NCI-H1436 treated with DMSO at 0.1 percent for 48 hours (cell line): ENCODE measurements at places on chromosomes 13 and 19.

DNA sequence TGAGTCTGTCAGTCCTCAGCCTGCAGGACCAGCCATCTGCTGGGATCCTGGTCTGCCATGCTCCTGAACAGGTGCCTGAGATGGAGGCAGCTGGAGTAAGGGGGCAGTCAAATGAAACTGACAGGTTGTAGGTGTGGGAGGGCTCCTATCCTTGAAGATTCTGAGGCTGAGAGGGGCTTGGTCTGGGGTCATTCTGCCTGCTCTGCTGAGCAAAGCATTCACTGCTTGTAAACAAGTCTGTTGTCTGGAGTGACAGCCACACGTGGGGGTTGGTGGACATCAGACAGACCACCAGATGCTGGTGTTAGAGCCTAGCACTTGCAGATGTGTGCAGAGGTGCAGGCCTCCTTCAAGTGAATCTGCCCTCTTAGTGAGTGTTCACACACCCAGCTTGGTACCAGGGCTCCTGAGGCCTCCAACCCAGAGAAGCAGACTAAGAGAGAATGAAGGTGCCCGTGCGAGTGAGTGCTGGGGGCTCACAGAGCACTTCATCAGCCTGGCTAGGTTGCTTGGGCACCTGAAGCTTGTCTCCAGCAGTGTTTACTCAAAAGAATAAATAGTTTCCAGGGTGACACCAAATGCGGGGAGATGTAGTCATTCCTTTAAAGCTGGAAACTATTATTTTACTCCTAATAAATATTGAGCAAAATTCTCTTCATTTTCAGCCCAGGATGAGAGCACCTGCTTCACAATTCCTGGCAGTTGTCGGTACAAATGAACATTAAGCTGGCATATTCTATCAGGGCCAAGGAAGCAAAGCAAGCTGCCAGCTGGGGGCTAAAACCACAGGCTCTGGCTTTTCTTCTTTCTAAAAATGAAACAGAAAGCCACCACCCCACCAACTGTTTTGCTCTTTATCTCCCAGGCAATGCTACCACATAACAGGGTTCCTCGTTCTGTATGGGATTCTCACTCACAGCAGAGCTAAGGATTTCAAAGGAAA, 82.3 kb downstream of the RNASEH2B start:
- no peak for DNase-seq

GRCh38 chr13:67296511-67296910, 66.4 kb upstream of the PCDH9 start:
- DNase-seq: no peak

GRCh38 chr13:48631441-48631840, 22.3 kb upstream of the CYSLTR2 start:
- DNase-seq: no peak

DNA sequence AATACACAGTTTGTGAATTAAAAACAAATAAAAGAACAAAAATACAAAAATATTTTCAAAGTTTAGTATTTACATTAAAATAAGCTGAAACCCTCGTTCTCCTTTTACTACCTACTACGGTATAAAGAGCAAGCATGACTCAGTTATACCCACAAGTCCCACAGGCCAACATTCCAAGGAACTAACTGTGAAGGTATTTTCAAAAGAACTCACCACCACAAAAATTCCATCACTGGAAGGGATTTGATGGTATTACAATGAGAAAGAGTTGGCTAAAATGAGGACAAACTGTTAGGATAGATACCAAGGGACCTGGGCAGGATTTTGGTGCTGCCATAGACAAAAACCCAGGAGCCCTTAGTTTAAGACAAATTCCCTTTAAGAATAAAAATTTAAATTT, 122.7 kb downstream of the TBC1D4 start:
- no peak for DNase-seq

GRCh38 chr13:48585456-48585840, 52.6 kb upstream of the RCBTB2 start:
- DNase-seq: no peak

- no peak for DNase-seq
Measured at GRCh38 chr13:46871557-46871956, 25.3 kb downstream of the HTR2A start.

DNA sequence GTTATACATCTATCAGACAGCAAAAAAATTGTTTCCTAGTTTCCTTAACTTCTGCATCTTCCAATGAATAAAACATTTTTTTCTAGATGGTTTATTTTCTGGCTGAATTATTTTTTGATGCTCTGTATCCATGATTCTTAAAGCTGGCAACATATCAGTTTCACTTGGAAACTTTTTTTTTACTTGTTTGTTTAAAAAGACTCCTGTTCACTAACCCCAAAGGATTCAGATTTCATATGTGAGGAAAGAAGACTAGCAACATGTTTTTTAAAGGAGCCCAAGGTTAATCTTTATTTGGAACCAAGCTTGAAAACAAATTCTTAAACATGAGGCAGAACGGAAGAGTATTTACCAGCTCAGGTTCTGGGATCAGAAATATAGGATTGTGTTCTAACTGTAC, 632.3 kb downstream of the SLITRK6 start:
- no peak for DNase-seq

DNA sequence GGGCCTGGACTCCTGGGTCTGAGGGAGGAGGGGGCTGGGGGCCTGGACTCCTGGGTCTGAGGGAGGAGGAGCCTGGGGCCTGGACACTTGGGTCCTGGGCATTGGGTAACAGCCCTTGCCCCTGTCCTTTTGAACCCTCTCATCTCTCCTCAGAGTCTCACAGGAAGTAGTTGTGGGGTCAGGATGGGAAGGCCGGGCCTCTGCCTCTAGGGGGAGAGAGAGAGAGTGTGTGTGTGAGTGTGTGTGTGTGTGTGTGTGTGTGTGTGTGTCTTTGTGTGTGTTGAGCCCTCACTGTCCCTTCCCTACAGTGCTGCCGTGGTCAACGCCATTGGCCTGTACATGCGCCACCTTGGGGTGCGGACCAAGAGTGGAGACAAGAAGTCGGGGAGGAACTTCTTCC, 10.9 kb downstream of the ARHGEF1 start:
- DNase-seq: no peak

- no peak for DNase-seq
Measured at GRCh38 chr19:47680858-47681332, 32.3 kb upstream of the EHD2 start.

DNA sequence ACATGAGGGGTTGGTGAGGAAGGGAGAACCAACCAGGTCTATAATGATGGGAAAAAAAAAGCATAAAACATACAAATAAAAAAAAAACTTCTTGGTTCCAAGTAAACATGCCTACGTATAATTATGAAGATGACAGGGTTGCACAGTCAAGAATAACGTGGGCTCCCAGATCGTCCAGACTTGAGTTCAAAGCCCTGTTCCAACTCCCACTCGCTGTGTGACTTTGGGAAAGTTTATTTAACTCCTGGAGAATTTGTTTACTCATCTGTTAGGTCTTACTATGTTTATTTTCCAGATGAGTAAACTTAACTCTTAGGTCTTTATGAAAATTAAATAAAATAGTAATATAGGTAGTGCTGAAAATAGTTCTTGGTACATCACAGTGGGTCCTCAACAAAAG, 13.8 kb downstream of the STARD13 start:
- DNase-seq: no peak

- no peak for DNase-seq
Measured at GRCh38 chr19:24055548-24055947, 31.4 kb upstream of the ZNF254 start.

DNA sequence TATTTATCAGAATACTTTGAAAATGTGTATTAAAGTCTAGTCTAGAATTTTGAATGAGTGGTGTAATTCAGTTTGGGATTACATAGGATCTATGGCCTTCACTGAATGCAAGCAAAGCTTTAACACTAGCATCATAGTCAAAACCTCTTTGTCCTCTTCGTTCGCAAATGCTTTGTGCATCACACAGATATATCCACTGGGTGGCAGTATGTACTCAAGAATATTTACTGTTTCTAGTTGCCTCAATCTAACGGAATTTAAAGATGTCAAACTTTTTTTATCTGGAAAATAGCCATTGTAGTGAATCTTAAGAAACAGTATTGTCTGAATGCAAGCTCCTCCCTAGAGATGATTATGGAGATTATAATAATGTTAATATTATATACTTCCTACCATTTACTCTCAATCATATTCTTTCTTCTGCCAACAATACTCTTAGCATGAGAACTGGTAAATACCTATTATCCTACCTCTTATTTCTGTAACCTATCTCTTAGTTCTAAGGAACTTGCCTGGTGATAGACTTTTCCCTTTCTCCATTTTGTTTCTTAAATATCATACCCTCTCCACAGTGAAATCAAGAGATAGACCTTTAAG, 25.8 kb downstream of the LACC1 start:
- DNase-seq: no peak

DNA sequence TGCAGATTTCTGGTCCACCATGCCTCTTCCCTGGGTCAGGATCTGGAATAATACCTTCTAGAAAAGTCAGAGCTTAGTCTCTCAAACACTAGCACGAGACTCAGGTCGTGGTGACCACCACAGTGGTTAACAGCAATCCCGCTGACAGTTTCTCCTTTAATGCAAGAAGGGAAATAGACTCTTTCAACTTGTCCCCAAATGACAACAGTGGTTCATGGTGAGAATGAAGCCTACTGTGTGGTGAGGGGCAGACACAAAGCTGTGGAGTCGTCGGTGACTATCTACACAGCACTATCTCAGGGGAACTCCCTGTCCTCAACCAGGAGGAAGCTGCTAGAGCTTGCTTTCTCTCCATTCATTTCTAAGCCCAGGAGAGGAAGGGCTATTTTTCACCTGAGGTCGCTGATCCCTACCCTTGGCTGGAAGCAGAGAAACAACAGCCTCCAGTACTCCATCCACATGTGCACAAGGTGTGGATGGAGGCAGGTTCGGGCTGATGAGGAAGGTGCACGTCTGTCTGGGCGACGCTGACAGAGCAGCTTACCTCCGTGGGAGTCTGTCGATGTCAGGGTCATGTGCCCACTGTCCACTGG, 72.4 kb downstream of the STK24 start:
- DNase-seq: no peak

- DNase-seq: no peak
Measured at GRCh38 chr19:50332244-50333038, 3.3 kb upstream of the KCNC3 start.

DNA sequence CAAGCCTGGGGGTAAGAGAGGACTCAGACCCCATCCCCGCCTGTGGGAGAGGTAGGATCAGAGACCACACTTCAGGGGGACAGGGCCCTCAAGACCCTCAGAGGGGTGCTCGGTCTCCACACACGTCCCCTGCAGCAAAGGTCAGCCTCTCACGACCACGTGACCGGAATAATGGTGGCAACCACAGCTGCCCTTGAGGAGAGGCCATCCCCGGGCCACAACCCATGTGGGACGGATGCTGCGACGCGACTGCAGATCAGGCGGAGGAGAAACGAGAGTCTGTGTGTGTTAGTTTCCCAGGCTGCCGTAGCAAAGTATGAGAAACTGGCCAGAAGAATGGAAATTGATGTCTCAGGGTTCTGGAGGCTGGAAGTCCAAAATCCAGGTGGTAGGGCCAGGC, 8.9 kb downstream of the MED25 start:
- no peak for DNase-seq

- DNase-seq: no peak
Measured at GRCh38 chr13:110275931-110276552, 30.9 kb downstream of the COL4A1 start.

- no peak for DNase-seq
Measured at GRCh38 chr19:57587529-57587928, 3.6 kb downstream of the ZIK1 start.

GRCh38 chr13:88303605-88304004, 632.4 kb downstream of the SLITRK5 start:
- no peak for DNase-seq

DNA sequence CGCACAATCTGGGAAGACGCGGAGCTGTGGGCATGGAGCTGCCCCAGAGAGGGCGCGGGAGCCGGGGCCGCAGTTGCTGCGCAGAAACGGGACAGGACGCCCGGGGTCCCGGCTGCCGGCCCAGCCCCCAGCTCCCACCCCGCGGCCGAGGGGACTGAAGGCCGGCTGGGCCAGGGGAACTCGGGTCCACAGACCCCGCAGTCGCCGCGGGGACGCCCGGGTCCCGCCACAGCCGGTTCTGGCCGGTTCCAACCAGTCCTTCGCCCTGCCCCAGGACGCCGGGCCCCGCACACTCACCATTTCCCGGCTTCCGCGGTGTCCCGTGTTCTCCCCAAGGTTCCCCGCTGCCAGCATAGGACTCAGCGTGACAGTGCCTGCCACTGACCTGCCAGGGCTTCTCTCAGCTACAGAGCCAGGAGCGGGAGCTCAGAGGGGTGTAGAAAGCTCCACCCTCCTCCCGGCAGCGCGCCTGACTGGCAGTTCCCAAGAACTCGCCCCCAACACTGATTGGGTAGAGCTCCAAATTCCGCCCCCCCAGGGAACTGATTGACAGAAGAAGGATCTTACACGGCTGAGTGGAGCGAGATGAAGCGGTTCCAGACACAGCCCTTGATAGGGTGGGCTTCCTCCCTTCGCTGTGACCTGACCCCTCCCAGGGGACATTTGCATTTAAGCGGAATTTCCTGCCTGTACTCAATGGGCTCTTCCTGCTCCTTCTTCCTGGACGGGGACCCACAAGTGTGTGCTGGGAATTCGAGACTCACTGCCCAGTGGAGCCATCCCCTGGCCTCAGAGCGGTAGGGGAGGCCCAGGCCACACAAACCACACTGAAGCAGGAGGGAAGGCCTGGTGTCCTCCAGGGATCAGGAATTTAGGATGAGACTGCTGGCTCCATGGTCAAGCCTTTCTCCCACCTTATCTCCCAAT, at the start of gene ZNF442:
TSS of gene ZNF442 (minus strand) at position 448 of the 927 bp plus-strand sequence. CDS start 2,052 bp downstream, outside the sequence.
- no peak for DNase-seq

DNA sequence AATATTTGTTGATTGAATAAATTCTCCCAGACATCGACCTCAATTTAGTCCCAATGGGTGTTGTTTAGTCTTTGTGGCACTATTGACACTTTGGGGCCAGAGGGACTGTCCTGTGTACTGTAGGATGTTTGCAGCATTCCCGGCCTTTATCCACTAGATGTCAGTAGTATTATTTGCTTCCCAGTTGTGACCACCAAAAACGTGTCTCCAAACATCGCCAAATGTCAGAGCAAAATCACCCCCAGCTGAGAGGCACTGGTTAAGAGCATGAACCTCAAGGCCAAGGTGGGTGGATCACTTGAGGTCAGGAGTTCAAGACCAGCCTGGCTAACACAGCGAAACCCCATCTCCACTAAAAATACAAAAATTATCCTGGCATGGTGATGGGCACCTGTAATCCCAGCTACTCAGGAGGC, 15.4 kb downstream of the NLRP12 start:
- no peak for DNase-seq

GRCh38 chr19:57888560-57889231, at the start of gene ZNF814:
ZNF814 (minus strand) TSS chr19:57889037; CDS start chr19:57888802, 235 bp downstream.
- no peak for DNase-seq

GRCh38 chr13:49701491-49701890, 10.2 kb upstream of the EBPL start:
- no peak for DNase-seq

- DNase-seq: no peak
Measured at GRCh38 chr19:45729800-45730290, 851 bp downstream of the FBXO46 start.
